ENCODE measurements at places on chromosomes 6 and 20. TPM values are rescaled to one million over a fixed set of nuclear protein-coding genes. Genes with fewer than 3 reads are reported as not detected.

Gene FILIP1
- total RNA-seq, result 0.33 TPM

Gene STMND1
- total RNA-seq, result not detected

Gene C20orf141
- not detected for total RNA-seq

Gene DIDO1
- total RNA-seq, result 37.2 TPM

Gene COL20A1
- 0.07 TPM for total RNA-seq

Gene PYGB
- 123 TPM for total RNA-seq

Gene DLL1
- 0.78 TPM for total RNA-seq

Gene WFDC6
- not detected for total RNA-seq

Gene IL17A
- not detected for total RNA-seq

Gene PGC
- not detected for total RNA-seq

Gene COL21A1
- total RNA-seq, result 23.1 TPM

Gene SMIM13
- 9.2 TPM for total RNA-seq

Gene ANKRD66
- not detected for total RNA-seq

Gene ATP6V1G2
- 4.3 TPM for total RNA-seq

Gene MAN1A1
- 63.3 TPM for total RNA-seq

Gene PHACTR3
- not detected for total RNA-seq

Gene CDH4
- 0.10 TPM for total RNA-seq

Gene UBR2
- total RNA-seq, result 34.8 TPM

Gene DYNLT2
- total RNA-seq, result 0.39 TPM

Gene TGM2
- 594 TPM for total RNA-seq

Gene MRPL18
- 65.5 TPM for total RNA-seq

Gene IL17F
- total RNA-seq, result not detected

Gene CENPW
- total RNA-seq, result 4.2 TPM

Gene SLC17A5
- 58.1 TPM for total RNA-seq

Gene NNAT
- total RNA-seq, result not detected

Gene MBOAT1
- 1.3 TPM for total RNA-seq

Gene SIM1
- not detected for total RNA-seq

Gene WFDC10B
- not detected for total RNA-seq

Gene L3MBTL3
- 11.9 TPM for total RNA-seq

Gene SYTL3
- 2.0 TPM for total RNA-seq

Gene TDRD6
- 0.13 TPM for total RNA-seq
